ENCODE measurements at places on chromosomes 6 and 20. TPM values are rescaled to one million over a fixed set of nuclear protein-coding genes. Genes with fewer than 3 reads are reported as not detected.

- DNase-seq, result no peak
Measured at GRCh38 chr6:56659721-56660380, 17.2 kb upstream of the DST start.

The MLIP gene
- 2.1 TPM for total RNA-seq

DNA sequence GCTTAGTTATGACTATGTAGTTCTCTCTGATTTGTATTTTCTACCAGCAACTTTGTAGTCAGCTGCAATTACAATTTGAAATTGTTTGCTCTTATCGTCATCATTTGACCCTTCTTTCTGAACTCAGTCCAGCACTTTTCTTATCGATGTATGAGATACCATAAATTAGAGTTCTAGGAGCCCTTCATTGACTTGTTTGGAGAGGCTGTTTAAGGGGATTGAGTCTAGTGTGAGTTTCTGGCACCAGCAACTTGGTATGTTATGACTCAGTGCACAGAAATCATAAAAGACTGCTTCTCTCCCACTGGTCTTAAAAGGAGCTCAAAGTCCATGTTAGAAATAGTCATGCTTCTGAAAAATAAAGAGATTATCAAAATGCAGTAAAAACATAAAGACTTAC, 190.3 kb downstream of the TENT5A start:
- DNase-seq, result no peak

DNA sequence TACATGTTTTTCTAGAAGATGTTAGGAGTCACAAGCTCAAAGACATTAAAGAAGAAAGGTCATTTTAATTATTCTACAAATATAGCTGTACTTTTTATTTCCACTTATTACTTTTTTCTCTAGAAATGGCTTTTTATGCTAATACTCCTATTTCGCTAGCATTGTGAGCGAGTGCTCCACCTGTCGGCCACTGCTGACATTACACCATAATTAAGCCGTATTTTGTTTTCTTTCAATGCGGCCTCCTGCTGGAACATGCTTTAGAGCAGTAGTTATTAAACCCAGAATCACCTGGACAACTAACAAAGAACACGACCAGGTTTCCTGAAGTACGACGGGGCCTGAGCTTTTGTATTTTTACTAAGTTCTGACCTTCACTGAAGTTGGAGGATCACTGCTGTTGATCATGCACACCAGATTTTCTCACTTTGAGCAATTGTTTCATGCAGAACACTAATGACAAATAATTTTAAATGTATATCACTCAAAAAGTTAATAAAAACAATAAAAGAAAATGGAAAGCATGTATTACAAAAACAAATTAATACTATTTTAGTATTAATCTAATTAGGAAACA, 74.1 kb upstream of the PAK5 start:
- peak; percentile 48 for DNase-seq

The MYBL2 gene
- 4.6 TPM for total RNA-seq

The MAN1A1 gene
- 94.3 TPM for total RNA-seq

The PEX6 gene
- total RNA-seq, result 26.9 TPM
